ENCODE measurements at places on chromosomes 12 and 14. TPM values are rescaled to one million over a fixed set of nuclear protein-coding genes. Genes with fewer than 3 reads are reported as not detected.

ZNF664 gene
- total RNA-seq, result 198 TPM

SMIM41 gene
- not detected for total RNA-seq

RND1 gene
- 12.4 TPM for total RNA-seq

MORN3 gene
- 1.5 TPM for total RNA-seq

GPRC5D gene
- not detected for total RNA-seq

GRCh38 chr12:118345355-118345754, 27.4 kb downstream of the TAOK3 start:
- no peak for DNase-seq
